ENCODE measurements at places on chromosomes 5 and 9. TPM values are rescaled to one million over a fixed set of nuclear protein-coding genes. Genes with fewer than 3 reads are reported as not detected.

The CAMK4 gene
- 0.10 TPM for total RNA-seq

The PCDHA9 gene
- under 0.01 TPM for total RNA-seq

The PDZD2 gene
- total RNA-seq, result 3.9 TPM

The IFNA4 gene
- total RNA-seq, result not detected

The PCDHB2 gene
- 1.6 TPM for total RNA-seq

The SOWAHA gene
- total RNA-seq, result not detected

The IL5 gene
- not detected for total RNA-seq

The GPRIN1 gene
- 11.4 TPM for total RNA-seq

The CATSPER3 gene
- under 0.01 TPM for total RNA-seq

The RIOK2 gene
- 15.7 TPM for total RNA-seq

The IL13 gene
- total RNA-seq, result not detected

The TAF11L5 gene
- total RNA-seq, result not detected

The CCNB1 gene
- total RNA-seq, result 64.3 TPM

The DAPK1 gene
- total RNA-seq, result 49.6 TPM

The FAM169A gene
- under 0.01 TPM for total RNA-seq

The IGFBPL1 gene
- not detected for total RNA-seq

The TMEM174 gene
- not detected for total RNA-seq

The TSLP gene
- total RNA-seq, result not detected

The ITGA1 gene
- total RNA-seq, result 22.7 TPM

The BTNL8 gene
- not detected for total RNA-seq

The MYO10 gene
- 133 TPM for total RNA-seq

The MEGF10 gene
- total RNA-seq, result 4.6 TPM

The SLC34A1 gene
- not detected for total RNA-seq

The PCDHGB6 gene
- 6.2 TPM for total RNA-seq

The SPATA31E1 gene
- not detected for total RNA-seq

The TICAM2 gene
- 1.4 TPM for total RNA-seq

The UNC13B gene
- total RNA-seq, result 42.1 TPM

The HCN1 gene
- total RNA-seq, result not detected

The HSD17B3 gene
- total RNA-seq, result not detected

The CDH9 gene
- total RNA-seq, result not detected

The PKD2L2 gene
- not detected for total RNA-seq

The B4GALT1 gene
- total RNA-seq, result 21.4 TPM

The CCDC192 gene
- not detected for total RNA-seq

The JADE2 gene
- 31.4 TPM for total RNA-seq

The IFNK gene
- not detected for total RNA-seq

The TMOD1 gene
- total RNA-seq, result 1.1 TPM

The FAM153A gene
- not detected for total RNA-seq

The PCDHGA6 gene
- total RNA-seq, result 7.2 TPM

The PAPPA gene
- 0.38 TPM for total RNA-seq

The MUSK gene
- total RNA-seq, result not detected

The NSG2 gene
- not detected for total RNA-seq

The CLK4 gene
- 26.7 TPM for total RNA-seq

The GFRA3 gene
- 0.10 TPM for total RNA-seq

The FBP1 gene
- 3.2 TPM for total RNA-seq

The AFAP1L1 gene
- 98.3 TPM for total RNA-seq

The TXNDC8 gene
- total RNA-seq, result not detected

The ATP10B gene
- not detected for total RNA-seq

The CDC20B gene
- total RNA-seq, result 0.19 TPM

The EIF4E1B gene
- not detected for total RNA-seq

The LSM11 gene
- total RNA-seq, result 8.2 TPM

The LCN9 gene
- not detected for total RNA-seq

The LRRC19 gene
- total RNA-seq, result not detected
